ENCODE measurements at places on chromosomes 13 and 19.

DNA sequence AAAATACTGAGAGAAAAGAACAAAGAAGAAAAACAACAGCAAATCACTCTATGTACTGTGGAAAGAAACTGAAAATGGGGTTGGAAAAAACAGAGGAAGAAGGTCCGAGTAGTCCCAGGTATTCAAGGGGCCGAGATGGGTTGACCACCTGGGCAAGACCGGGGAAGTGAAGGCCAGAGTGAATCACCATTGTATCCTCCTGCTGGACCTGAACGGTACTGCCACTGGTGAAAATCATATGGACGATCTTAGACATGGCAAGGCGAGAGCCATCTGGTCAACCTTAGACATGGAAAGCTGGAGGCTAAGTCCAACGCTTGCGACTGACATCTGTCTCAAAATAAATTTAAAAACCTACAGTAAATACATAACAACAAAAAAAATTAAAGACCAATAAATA is 44.4 kb upstream of the ZNF91 start:
- no peak for DNase-seq

DNA sequence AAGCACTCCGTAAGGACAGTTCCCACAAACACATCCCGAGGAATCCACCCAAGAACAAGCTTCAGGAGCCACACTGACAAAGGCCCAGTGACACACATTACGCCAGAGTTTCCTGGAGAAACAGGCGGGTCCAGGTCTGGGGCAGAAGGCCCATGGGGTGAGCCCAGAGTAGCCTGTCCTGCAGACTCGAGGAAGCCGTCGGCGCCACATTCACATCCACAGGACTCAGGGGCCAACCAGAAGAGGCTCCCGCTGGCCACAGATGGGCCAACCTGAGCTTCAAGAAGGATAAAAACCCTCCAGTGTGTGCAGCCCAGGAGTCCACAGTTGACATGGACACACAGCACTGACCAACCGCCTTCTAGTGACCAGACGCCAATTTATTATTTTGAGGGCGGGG is 31.3 kb downstream of the GRTP1 start:
- DNase-seq: no peak

- DNase-seq: no peak
Observed at GRCh38 chr13:102965802-102966201, 100.4 kb downstream of the SLC10A2 start.

DNA sequence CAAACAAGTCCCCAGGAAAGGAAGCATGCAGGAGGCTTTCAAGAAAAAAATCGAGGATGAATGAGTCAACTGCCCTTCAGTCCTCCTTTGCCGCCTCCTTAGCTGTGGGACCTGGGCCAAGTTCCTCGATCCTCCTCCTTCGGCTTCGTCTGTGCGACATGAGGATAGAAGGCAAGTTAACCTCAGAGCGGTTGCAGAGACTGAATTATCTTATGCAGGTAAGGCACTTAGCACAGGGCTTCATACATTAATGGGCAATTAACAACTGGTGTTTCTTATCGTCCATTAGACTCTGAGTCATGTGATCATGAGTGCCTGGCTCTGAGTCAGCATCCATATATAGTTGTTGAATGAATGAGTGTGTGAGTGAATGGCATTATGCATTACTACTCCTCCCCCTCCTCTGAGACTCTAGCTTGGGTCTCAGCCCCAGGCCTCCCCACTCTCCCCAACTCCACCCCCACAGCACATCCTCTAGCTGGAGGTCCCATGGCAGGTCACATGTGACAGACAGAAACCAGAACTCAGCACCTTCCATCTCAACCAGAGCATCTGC is 1.6 kb upstream of the TTC9B start:
- no peak for DNase-seq

- no peak for DNase-seq
Observed at GRCh38 chr13:76425935-76426334, 460.3 kb downstream of the KCTD12 start.

DNA sequence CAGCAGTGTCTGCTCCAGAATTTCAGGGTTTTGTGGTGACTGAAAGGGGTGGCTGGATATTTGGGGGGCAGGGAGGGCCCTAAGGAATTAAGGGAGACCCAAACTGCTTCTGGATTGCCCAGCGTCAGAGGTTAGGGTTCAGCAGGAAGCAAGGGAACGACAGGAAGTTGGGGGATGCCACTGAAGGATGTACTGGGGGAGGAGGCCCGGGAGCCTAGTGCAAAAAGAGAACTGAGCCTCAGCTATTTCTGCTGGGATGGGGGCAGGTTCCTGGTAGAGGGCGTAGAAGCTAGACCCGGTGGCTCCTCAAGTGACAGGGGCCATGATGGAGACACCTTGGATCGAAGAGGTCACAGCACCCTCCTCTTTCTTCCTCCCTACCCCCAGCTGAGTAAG is 1.1 kb downstream of the CYP2S1 start:
- DNase-seq: no peak

DNA sequence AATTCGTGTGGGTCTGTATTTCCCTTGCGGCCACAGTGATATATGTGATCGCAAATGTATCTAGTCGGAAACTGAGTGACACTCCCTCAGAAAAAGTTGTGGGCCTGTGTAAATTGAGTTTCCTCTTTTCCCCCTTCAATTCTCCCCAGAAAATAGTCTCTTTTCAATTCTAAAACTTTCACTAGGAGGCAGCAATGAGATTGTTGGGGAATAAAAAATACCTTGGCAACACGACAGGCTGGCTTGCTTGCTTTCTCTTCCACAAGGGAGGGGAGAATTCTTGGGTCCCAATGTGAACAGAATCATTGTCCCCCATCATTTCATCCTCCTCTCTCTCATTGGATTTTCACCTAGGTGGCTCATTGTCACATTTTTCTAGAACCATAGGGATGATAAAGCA is 3.7 kb upstream of the SOX21 start:
- DNase-seq: no peak

- DNase-seq: no peak
Observed at GRCh38 chr13:19089315-19089714, 92.3 kb downstream of the TUBA3C start.

DNA sequence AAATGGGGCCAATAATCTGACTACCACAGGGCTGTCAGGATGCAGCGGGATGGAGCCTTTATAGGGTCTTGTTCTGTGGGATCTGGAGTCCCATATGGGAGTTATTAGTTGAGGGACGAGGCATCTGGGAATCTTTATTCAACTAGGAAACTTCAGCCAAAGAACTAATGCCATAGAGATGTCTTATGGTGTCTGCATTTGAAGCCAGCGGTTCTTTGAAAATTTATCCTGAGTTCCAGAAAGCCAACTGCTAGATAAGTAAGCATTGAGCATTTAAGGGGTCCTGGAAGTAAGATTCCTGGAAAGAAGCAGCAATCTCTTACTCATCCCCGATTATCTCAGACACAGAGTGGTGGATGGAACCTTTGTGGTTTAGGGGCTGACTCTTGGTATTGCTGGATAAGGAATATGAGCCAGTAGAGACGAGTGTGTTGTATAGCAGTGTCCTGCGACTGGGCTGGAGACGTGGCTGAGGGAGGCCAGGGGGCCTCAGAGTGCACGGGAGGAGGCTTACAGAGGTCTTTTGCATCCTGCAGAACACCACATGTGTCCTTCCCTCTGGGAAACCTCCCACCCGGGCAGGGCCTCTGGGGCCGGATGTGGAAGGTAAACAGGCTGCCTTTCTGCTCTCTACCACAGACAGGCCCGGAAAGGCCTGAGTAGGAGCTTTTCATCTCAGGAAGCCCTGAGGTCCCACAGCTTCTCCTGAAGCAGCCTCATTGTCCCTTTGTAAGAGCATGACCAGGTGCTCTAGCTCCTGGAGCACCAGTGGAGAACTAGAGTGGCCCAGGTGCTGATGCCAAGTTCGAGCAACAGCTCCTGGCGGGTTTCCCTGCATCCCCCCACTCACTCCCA is 28.8 kb downstream of the ACTN4 start:
- DNase-seq: no peak

GRCh38 chr13:30429235-30429634 is 6.9 kb downstream of the UBE2L5 start:
- no peak for DNase-seq

DNA sequence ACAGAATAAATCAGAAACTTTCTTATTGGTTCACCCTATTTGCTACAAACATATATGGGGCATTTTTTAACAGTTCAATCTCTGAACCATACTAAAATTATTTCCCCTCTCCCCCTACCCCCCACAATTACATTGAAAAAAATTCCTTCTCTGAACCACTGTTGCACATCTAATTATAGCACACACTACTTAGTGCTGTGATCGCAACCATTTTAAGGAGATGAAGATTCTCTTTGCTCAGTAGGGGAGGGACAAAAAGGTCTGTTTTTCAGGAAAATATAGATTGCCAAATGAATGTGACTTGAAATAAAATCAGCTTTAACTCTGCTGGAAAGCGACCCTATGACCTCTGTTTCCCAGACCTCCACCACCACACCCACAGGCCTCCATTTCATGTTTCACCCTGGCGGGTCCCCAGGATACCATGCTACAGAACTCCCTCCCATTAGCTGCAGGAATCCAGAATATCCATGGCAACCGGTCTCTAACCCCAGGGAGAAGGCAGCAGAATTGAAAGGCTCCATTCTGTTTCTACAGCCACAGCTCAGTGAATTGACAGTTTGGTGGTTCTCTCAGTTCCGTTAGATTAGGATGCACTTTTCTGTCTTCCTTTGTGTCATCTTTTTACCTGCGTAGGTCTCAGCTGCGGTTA is 286.3 kb downstream of the TBC1D4 start:
- no peak for DNase-seq

DNA sequence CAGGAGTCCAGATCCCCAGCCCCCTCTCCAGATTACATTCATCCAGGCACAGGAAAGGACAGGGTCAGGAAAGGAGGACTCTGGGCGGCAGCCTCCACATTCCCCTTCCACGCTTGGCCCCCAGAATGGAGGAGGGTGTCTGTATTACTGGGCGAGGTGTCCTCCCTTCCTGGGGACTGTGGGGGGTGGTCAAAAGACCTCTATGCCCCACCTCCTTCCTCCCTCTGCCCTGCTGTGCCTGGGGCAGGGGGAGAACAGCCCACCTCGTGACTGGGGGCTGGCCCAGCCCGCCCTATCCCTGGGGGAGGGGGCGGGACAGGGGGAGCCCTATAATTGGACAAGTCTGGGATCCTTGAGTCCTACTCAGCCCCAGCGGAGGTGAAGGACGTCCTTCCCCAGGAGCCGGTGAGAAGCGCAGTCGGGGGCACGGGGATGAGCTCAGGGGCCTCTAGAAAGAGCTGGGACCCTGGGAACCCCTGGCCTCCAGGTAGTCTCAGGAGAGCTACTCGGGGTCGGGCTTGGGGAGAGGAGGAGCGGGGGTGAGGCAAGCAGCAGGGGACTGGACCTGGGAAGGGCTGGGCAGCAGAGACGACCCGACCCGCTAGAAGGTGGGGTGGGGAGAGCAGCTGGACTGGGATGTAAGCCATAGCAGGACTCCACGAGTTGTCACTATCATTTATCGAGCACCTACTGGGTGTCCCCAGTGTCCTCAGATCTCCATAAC is at the start of gene APOE:
Gene APOE, plus strand, starts transcription at position 360 of the 724 bp plus-strand sequence. CDS start 829 bp downstream, outside the sequence.
- DNase-seq: no peak

DNA sequence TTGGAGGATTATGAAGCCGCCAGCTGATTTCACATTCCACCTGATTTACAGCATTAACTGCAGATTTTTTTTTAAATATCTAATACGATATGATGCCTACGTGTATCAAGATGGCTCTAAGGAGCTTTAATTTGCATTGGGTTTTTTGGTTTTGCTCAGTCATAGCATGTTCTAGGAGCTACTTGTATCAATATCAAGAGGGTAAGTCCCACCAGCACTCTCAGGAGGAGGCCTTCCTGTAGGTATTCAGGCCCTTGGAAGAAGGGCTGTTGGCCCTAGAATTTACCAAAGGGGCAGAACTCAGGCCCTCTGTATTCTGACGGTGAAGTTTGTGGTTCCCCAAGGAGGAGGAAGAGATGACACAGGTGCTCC is 97.2 kb upstream of the IPO5 start:
- DNase-seq: no peak

DNA sequence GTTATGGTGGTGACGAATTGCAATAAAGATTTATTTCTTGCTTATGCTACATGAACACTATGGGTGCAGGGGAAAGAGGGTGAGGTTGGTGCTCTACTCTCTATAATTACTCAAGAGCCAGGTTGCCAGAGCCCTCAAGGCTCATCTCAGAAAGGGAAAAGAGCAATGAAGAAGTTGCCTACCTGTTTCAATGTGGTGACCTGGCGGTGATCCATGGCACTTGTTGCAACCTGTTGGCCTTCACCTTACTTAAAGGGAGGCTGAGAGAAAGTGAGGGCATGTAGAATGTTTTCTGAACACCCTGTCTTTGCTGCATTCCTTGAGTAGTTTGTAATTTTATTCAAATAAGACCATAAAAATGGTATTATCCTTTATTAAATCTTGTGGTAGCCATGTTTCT is 394.4 kb downstream of the GPC6 start:
- DNase-seq: no peak

GRCh38 chr13:95541308-95541707 is 11.2 kb upstream of the CLDN10 start:
- DNase-seq: no peak

- DNase-seq: no peak
Observed at GRCh38 chr13:59880468-59880867, 283.3 kb downstream of the DIAPH3 start.

GRCh38 chr19:9058905-9059667 is 27.8 kb upstream of the OR1M1 start:
- no peak for DNase-seq

DNA sequence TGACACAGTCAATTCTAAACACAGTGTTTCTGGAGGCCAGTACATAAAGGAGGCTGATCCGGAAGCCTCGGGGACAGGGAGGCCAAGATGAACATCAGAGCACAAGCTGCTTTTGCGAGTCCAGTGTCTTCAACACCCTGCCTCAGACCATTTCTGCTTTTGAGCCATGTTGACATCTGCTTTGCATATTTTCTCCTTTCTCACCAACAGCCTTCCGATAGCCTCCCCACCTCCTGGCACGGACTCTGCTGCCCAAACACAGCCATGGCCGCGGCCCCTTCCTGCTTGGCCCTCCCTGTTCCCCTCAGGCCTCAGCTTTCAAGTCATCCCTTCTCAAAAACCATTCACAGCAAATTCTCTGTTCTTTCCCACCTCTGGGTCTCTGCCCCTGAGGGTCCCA is 3.6 kb downstream of the LRRC25 start:
- DNase-seq: no peak

- DNase-seq: no peak
Observed at GRCh38 chr19:33849551-33850147, 53.0 kb downstream of the KCTD15 start.

- DNase-seq: no peak
Observed at GRCh38 chr19:51010066-51010795, 8.8 kb upstream of the KLK8 start.

DNA sequence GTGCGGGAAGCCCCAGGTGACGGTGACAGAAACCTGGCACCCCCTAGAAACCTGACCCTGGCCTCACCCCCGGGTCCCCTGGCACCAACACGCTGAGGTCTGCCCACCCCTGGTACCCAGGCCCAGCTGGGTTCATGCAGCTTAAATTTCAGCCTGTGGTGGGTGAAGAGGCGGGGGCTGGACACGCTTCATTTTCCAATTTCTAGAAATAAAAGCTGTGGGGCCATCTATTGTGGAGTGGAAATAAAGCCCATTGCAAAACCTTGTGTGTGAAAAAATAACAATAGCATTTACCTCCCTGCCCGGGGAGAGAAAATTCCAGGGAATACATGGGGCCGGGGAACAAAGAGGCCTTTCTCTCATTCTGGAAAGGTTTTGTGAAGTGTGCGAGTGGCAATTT is 7.5 kb upstream of the FUT5 start:
- no peak for DNase-seq

- DNase-seq: no peak
Observed at GRCh38 chr19:16476401-16476800, 4.6 kb upstream of the EPS15L1 start.

GRCh38 chr13:23696610-23697009 is 126.4 kb downstream of the TNFRSF19 start:
- no peak for DNase-seq

Data from stimulated activated CD8-positive, alpha-beta memory T cell treated with anti-CD3 and anti-CD28 coated beads, Interleukin-2, amount 100 ng/mL, for 1 hour (primary cell).